DMS153 (cell line): ENCODE measurements at places on chromosomes 11 and 22.

GRCh38 chr11:105719073-105719822 lies 109.4 kb downstream of the GRIA4 start:
- peak; percentile 93 for DNase-seq

GRCh38 chr11:47351156-47352126 lies 1.1 kb downstream of the MYBPC3 start:
- no peak for DNase-seq

DNA sequence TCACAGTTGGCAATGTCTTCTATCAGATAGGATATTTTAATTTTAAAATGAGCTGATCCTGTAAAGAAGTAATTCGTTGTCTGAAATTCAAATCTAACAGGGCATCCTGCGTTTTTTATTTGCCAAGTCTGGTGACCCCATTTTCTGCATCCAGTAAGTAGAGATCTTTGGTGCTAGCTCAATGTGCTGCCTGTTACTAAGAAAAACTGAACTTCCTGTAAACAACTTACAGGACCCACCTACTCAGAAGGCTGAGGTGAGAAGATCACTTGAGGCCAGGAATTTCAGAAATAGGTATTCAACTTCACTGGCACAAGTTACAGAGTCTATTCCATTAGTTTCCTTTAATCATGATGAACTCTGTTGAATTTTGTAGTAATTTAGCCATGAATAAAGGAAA lies 4.0 kb downstream of the ARL14EP start:
- DNase-seq = no peak

GRCh38 chr11:69928975-69929374 lies 109.8 kb upstream of the FGF3 start:
- no peak for DNase-seq

- DNase-seq = no peak
Observed at GRCh38 chr22:42443240-42444076, 11.3 kb upstream of the NFAM1 start.

GRCh38 chr11:108826136-108826535 lies 161.3 kb downstream of the DDX10 start:
- no peak for DNase-seq

- no peak for DNase-seq
Observed at GRCh38 chr11:13713982-13714381, 45.5 kb downstream of the FAR1 start.

DNA sequence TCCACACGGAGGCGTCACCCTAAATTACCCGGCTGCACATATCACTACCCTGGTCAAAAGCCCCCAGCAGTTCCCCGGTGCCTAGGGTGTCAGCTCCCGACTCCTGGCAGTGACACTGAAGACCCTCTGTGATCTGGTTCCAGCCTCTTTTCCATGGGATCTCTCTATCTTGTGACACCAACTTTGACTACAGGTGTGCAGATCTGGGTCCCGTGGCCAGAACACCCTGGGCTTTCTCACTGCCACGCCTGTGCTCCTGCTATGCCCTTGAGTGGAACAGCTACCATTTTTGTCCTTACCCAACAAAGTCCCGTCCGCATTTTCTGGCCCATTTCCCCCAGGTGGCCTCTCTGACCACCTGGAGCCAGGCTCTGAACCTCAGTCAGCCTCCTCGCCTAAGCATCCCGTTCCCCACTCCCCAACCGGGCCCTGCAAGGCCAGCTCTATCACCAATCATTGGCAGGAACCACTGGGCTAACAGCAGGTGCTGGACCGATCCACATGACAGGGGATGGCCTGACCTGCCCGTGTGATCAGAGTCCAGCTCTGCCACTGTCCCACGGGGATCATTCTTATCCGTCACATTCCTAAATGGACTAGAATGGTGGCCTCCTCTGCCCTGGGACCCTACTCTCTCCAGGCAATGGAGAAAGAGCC lies 20.7 kb upstream of the CBX7 start:
- DNase-seq = no peak

GRCh38 chr11:22520521-22520920 lies 105.1 kb downstream of the FANCF start:
- no peak for DNase-seq

GRCh38 chr11:123065621-123066020 lies 3.7 kb upstream of the HSPA8 start:
- no peak for DNase-seq

GRCh38 chr22:20551805-20552442 lies 44.5 kb downstream of the MED15 start:
- DNase-seq = no peak

GRCh38 chr11:11250470-11250869 lies 102.6 kb downstream of the CSNK2A3 start:
- no peak for DNase-seq

DNA sequence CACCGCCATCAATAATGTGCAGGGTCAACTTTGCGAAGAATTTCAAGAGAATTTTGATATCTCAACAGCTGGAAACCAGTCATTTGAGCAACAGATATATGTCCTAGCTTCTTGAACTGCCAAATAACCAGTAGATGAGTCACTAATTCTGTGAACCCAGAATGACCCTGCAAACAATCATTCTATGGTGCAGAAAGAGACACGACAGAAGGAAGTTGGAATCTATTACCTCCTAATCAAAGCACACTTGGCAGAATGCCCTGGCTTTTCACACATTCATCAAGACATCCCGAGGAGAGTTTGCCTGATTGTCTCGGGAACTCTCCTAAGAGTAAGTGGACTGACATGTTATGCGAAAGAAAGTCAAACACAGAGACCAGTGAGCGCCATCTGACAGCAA lies 621.1 kb downstream of the OPCML start:
- DNase-seq = peak; percentile 54

- no peak for DNase-seq
Observed at GRCh38 chr22:38730411-38730871, 24.7 kb downstream of the GTPBP1 start.

GRCh38 chr11:44361813-44362212 lies 51.9 kb upstream of the ALX4 start:
- no peak for DNase-seq

- no peak for DNase-seq
Observed at GRCh38 chr11:133814588-133815100, 30.7 kb downstream of the SPATA19 start.

DNA sequence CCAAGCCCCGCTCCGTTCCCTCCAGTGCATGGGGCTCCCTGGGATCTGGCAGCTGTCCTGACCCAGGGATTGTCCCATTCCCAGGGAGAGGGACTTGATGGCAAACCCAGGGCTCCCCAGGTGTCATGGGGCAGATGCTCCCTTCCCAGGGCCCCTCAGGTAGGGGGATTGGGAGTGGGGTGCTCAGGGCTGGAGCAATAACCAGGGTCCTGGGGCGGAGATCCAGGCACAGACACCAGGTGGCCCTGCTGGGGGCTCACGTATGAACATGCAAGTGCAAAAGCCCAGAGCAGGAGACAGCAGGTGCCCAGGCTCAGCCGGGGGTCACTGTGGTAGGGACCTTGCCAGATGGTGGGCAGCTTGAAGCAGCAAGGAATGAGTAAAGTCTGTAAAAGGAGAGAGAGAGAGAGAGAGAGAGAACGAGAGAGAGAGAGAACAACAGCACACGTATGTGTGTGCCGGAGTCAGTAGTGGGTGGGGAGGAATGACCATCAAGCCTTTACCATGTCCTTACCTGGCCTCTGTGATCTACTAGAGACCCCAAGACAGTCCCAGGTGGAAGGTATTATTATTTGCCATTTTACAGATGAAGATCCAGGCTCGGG lies 19.3 kb upstream of the MPPED1 start:
- DNase-seq = no peak
